ENCODE measurements at places on chromosomes 6 and 20.
A peak's percentile ranks its signal among the peaks of the same experiment; 100 is the strongest.

GRCh38 chr6:3843379-3844096 is 5.6 kb upstream of the FAM50B start:
- no peak for DNase-seq

DNA sequence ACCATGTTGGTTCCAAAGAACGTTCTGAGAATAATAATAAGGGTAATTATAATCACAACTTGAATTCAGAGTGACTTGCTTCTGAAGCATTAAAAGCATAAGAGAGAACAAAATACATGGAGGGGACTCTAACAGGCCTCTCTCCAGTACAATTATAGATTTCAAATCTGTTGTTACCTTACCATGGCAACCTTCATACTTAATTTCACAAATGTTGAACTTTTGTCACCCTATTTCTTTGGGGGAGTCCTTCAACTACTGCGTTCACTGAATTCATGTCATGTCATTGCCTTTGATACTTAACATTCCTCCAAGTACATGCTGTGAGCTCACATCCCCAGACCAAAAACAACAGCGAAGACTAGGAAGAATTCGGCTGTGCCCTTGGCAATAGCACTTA is 104.0 kb downstream of the MKKS start:
- no peak for DNase-seq

GRCh38 chr20:6579824-6580223 is 187.7 kb upstream of the BMP2 start:
- DNase-seq = no peak

DNA sequence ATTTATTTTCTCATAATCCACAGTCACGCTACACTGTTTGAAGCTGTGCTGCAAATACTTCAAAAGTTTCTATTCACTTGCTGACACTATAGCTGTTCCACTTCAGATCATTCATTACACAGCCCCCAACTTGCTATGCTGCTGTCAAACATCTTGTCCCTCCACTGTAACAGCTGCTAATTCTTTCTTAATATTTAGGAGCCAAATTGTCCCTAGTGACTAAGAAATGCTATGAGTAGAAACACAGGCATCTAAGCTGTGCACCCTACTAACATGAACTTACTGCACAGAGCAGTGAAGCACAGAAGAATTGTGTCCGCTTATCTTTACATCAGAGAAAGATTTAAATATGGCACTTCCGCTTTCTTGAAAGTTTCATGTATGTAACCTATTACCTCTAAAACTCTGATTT is 91.3 kb downstream of the PDE10A start:
- no peak for DNase-seq

- DNase-seq = no peak
Measured at GRCh38 chr6:144353871-144354314, 68.8 kb downstream of the UTRN start.

GRCh38 chr20:19932170-19932667 is 84.9 kb upstream of the NAA20 start:
- no peak for DNase-seq

DNA sequence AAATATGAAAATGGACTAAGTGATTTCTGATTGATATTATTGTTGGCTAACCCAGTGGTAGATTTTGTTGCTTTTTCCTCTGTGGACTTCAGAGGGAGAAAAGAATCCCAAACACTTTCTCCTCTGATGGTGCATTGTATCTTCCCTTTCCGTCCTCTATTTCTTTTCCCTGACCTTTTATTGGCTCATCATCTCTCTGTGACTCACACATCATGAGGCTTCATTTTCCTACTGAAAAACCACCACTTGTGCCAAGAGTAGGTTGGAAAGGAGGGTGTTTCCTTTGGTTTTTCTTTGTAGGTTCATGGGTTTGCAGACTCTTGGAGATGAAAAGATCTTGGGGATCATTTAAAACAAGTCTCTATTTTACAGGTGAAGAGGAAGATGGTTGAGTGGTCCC is 311.7 kb upstream of the JAG1 start:
- no peak for DNase-seq

DNA sequence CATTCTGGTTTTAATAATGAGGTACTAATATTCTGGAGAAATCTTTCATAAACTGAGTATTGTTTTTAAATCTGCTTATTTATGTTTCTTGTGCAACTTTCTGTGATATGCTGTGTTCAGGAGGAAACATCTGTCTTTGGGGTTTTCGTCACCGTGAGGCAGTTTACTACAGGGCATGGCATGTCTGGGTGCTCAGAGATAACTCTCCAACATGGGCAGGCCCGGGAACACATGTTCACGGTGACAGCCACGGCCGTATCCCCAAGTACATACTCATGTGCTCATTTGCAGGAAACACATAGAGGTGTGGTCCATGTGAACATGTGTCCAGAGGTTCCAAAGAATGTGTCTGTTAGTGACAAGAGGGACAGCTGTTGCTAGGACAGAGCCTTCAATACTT is 62.1 kb upstream of the CNKSR3 start:
- no peak for DNase-seq

- peak; percentile 48 for DNase-seq
Measured at GRCh38 chr20:21090721-21091120, 15.4 kb downstream of the LINC00237 start.

Measured in NCI-H345 (cell line).